Bone marrow (tissue), 2 donors: ENCODE measurements at places on chromosomes 16 and 17.

GRCh38 chr17:38605841-38606645, at the start of gene SRCIN1:
Gene SRCIN1 (minus strand): TSS chr17:38605952. CDS start chr17:38605705, 247 bp downstream.
- DNase-seq: no peak

GRCh38 chr16:7372095-7372494, 39.5 kb downstream of the RBFOX1 start:
- no peak for DNase-seq

DNA sequence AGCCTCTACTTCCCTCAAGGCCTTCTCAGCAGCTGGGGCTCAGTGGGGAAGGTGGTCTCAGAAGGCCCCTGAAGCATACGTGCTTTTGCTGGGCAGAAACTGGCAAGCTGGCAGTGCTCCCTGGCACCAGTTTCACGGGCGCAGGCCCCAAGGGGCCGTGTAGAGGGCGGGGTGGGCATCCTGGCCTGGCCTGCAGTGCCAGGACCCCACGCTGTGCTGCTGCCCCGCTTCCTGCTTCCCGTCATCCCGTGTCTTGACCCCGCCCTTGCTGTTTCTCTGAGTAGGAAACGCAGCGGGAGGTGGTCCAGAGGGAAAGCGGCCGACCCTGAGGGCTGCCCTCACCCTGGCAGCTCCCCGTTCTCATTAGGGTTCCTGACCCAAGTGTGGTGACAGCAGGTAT, 6.8 kb downstream of the CDK5R1 start:
- no peak for DNase-seq

GRCh38 chr17:79720705-79721292, 9.9 kb upstream of the ENPP7 start:
- DNase-seq: no peak

DNA sequence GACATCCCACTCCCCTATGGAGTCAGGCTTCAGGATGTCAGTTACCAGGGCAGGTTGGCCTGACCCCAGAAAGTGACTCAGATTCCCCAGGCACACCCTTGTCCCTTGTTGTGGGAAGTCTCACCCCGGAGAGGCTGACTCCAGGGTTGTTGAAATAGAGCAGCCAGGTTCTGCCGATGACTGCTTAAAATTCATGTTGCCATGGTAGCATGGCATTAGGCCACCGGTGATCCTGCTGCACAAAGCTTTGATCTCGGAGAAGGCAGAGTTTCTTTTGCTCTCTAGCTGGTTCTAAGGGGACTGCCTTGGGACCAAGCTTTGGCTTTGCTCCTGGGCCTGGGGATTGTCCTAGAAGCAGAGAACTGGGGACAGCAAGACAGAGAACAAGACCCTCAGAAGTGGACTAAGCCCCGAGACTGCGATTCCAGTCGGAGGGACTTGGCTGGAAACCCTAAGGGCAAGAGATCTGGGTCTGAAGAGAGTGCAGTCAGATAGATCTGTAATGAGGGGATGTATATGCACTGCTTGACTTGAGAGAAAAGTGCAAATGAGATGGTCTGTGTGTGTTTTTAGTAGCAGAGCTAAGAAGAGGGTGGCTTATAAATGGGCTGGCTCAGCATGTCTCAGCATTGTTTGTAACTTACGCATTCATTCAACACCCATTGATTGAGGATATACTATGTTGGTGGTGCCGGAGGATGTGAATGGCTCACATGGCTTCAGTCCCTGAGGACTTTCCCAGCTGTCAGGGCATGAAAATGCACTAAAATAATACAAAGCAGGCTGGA, 106.9 kb downstream of the RGS9 start:
- DNase-seq: no peak

DNA sequence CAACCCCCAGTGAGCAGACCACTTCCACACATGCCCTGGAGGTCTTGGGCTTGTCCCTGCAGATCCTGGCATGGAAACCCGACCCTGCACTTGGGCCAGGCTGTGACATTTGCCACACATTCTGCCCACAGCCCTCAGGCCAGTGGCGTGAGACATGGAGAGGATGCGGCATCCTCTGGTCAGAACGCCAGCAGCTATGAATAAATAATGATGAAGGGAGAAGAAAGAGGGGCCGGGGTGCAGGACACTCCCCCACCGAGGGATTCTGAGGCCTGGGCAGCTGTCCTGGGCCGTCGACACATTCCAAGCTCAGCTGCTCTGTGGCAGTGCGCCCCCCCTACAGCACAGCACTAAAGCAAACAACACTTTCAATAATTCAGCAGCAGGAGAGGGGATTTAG, 148.8 kb downstream of the ENGASE start:
- no peak for DNase-seq

GRCh38 chr17:19010729-19011505, 6.4 kb upstream of the FAM83G start:
- no peak for DNase-seq

DNA sequence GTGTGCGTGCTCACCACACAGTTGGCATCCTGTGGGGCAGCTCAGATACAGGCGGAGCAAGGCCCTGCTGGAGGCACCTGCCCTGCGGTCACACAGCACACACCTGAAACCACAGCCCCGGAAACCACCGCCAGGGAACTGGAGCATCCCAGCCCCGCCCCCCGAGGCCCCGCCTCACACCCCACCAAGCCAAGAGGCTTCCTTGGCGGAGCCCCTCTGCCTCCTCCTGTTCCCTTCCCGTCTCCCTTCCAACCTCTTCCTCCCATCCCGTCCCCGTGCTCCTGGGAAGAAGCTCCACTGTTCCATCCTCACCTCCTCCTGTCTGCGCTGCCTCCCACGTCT, 205.5 kb downstream of the NTN1 start:
- DNase-seq: no peak

DNA sequence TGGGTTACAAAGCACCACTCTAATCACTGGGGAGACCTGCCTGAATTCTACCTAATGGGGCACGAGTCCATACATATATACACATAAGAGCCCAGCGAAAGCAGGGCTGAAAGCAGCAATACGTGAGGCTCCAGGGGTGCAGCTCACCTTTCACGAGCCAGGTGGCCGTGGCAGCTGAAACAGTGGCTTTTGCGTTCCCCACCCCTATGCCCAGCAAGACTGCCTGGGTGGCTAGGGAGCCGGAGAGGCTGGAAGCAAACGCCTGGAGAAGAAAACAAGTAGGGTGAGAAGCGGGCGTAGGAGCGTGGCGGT, 618 bp downstream of the RUSF1 start:
- DNase-seq: no peak

DNA sequence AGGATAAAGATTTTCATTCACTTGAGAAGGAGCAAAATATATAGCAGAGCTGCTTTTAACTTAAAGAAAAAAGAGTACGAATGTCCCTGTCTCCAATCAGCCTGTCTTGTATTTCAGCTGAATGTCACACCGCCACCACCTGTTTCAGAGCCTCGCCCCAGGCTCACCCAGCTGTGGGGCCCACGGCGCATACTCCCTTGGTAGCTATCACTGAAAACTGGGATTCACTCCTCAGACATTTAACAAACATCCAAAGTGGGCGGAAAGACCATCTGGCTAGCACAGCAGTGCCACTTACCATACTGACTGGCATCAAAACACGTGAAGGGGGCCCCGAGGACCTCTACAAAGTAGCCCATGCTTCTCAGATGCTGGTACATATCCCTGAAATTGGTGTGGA, 25.4 kb upstream of the SLC38A8 start:
- no peak for DNase-seq
